Stimulated activated CD4-positive, alpha-beta T cell treated with anti-CD3 and anti-CD28 coated beads, TNF-alpha, amount 100 ng/mL, for 1 hour (primary cell): ENCODE measurements at places on chromosomes 11 and 22.

DNA sequence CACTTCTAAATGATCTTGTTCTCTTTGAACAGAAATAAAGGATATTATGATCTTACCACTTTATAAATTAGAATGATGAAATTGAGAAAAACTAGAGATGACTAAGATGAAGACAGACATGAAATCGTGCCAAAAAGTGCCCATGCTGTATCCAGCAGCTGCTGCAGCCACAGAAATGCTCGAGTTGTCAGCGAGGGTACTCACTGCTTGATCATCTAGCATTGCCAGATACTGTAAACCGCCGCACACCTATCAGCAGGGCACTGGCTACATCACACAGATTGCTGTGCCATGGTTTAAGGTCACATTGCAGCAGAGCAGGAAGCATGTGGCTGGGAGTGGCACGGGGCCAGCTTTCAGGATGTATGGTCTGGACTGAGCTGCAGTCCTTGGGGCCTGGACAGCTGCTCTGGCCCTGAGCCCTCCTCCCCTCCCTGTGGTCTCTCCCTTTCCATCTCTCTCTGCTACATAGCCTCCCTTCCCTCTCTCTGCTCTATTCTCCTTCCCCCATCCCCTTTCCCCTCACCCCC is 51.0 kb upstream of the SEPTIN5 start:
- no peak for DNase-seq

- no peak for DNase-seq
These were observed 50.1 kb upstream of the PHOX2A start for GRCh38 chr11:72293910-72294615.

DNA sequence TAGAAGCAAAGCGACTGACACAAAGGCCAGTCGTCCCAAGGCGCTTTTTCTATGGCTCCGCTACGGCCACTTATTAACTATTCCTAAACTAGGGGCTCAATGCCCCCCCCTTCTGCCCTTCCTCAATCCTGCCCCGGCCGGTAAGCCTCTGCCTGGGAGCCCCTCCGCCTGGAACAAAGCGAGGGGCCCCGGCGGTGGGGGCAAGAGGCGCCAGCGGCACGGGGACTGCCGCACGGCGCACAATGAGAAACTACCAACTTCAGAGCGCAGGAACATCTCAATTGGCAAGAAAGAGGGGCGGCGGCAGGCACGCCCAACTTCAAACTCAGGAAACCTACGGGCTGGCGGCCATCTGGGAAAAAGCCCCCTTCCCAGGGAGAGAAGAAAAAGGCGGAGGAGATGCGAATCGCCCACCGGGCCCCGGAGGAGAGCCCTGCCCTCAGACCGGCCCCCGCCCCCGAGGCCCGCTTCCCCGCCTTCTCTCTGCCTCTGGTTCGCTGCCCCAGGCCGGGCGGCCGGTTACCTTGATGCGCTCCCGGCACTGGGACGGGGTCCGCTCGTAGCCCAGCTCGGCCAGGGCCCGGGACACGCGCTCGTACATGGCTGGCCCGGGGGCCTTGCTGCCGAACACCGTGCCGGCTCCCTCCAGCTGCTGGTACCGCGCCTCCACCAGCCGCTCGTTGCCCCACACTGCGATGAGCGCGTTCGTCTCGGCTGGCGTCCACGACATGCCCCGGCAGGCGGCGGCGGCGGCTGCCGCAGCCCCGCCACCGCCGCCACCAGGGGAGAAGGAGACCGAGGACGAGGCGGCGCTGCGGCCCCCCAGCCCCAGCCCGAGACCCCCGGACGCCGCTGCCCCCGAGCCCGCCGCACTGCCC is 619 bp downstream of the MSANTD2 start:
- DNase-seq, result no peak

GRCh38 chr11:63504933-63505586 is 824 bp upstream of the LGALS12 start:
- no peak for DNase-seq

DNA sequence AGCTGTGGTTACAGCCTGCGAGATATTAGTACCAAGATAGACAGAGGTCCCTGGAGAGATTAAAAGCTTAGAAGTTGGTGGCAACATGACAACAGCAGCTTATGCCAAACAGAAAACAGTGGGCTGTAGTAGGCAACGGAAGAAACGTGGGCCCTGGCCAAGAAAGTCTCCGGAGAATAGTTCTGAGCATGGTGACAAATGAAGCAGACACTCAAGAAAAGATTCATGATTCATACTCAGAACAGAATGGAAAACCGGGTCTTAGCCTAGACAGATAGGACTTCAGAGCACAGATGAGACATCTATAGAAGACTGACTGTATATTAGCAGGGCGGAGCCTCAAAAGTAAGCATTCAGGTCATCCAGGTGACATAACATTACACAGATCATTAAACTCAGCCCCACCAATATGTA is 727.4 kb downstream of the ETS1 start:
- DNase-seq, result no peak

DNA sequence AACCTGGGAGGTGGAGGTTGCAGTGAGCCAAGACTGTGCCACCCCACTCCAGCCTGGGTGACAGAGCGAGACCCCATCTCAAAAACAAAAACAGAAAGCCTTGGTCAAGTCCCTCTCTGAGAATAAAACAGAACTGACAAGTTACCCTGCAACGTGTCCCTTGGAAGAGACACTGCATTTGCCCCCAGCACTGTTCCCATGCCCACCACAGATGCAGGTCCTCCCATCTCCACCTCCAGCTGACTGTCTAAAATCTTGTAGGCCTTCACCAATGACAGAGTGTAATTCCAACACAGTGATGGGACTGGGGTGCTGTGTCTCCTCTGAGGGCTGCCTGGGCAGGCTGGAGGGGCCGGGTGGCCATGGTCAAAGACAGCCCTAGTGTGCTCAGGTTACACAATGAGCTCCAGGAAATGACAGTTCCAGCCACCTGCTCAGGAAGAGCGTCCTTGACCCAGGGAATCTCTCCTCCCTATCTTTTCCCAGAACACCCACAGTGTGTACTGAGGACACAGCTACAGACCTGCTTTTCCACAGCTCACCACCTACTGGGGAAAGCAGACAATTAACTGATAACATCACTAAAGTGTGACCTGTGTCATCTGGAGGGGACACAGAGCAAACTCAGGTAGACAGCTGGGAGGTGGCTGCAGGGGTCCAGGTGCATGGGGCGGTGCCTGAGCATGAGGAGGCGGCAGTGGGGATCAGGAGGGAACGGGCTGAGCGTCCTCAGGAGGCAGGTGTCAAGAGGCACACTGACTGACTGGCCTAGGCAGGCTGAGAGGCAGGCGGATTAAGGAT is 56.4 kb downstream of the ARFGAP3 start:
- no peak for DNase-seq

GRCh38 chr11:130514316-130514715 is 65.9 kb downstream of the ADAMTS15 start:
- DNase-seq, result no peak

DNA sequence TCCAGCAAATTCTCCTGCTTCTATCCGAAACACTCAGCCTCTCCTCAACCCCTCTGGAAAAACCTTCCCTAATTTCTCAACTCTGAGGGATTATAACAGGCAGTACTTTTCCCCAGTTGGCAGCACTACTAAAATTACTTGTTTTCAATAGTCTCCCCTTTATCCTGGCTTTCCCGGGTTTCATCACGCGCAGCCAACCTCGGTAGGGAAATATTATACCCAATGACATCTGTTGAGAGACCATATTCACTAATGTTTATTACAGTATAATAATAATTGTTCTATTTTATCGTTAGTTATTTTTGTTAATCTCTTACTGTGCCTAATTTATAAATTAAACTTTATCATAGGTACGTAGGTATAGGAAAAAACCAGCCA is 330 bp upstream of the POLD3 start:
- DNase-seq, result no peak

DNA sequence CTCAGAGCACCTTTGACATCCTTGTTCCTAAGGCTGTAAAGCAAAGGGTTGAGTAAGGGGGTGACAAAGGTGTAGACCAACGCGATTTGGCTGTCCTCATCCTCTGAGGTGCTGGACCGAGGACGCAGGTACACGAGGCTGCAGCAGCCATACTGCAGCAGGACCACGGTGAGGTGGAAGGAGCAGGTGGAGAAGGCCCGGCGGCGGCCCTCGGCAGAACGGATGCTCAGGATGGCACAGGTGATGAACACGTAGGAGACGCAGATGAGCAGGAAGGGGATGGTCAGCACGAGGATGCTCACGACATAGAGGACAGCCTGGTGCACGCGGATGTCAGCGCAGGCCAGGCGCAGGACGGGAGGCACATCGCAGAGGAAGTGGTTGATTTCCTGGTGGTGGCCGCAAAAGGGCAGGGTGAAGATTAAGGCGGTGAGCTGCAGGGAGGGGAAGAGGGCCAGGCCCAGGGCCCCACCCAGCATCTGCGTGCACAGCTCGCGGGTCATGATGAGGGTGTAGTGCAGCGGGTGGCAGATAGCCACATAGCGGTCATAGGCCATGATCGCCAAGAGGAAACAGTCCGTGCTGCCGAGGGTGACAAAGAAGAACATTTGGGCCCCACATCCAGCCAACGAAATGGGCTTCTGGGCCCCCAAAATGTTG is 632 bp downstream of the OR10Q1 start:
- no peak for DNase-seq

DNA sequence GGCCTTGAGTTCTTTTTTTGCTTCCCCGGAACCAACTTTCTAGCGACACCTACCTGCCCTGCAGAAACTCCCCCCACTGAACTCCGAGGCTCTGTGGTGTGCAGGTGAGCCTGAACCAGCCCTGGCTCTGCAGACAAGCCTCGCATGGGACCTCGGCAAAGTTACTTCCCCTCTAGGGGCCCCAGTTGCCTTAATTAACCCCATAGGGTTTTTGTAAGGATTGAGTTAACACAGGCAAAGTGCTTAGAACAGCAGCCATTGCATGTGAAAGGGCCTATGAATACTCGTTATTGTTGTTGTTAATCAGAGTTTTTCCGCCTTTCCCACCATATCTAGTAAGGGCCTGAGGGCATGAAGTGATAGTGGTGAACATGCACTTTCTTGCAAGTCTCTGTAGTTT is 12.6 kb upstream of the SYT13 start:
- DNase-seq, result no peak

GRCh38 chr11:66316849-66317251 is at the start of gene CD248:
CD248 (minus strand) TSS chr11:66317044; CDS start chr11:66317027, 17 bp downstream.
- no peak for DNase-seq

- DNase-seq, result no peak
These were observed 584.0 kb upstream of the RAG2 start for GRCh38 chr11:37182031-37182430.

DNA sequence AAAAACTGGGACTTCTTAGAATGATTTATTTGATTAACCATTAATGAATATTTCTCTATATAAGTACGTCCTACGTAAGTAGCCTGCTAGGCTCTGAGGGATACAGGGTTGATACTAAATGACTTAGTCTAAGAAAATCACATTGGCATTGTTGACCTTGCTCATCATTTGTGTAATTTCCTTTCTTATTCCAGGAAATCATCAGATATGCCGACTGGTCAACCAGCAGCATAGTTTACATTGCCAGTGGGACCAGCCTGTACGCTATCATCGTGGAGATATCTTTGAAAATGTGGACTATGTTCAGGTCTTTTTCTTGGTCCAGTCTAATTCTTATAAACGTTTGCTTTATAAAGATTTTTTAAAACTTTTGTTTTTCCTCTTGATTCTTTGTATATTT is 42.5 kb downstream of the TTC17 start:
- DNase-seq, result no peak

- DNase-seq, result no peak
These were observed 8.9 kb upstream of the TMEM9B start for GRCh38 chr11:8973121-8973520.

DNA sequence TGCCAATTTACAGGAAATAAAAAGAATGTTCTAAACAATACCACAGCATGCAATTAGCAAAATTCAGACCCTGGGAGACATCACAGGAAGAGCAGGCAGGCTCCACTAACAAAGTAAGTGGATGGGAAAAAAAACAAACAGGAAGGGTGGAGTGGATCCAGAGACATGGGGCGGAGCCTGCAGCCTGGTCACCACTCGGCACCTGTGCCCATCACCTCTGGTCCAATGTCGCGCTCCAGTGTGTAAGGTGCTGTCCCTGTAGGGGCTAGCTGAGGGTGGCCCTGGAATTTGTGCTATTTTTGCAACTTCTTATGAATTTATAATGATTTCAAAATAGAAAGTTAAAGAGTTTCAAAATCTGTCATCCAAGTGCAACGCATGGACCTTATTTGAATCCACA is 11.0 kb upstream of the MOB2 start:
- no peak for DNase-seq

DNA sequence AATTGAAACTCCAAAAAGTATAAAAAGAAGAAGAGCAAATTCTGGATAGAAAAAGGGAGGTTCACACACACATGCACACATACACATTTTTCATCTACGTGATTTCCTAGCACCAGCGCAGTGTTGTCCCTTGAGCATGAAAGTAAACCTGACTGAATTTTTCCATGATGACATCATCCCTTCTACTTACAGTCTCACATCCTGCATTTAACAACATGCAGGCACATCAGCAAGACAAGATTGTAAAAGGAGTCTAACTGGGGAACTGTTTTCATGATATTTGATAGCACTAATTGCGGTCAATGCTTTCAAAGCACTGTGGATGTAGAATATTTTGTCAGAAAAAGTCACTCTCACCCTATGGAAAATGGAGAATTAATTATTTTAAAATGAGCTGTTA is 36.6 kb downstream of the GAS2 start:
- no peak for DNase-seq

GRCh38 chr22:30186041-30186440 is 60.5 kb downstream of the LIF start:
- no peak for DNase-seq

- DNase-seq, result no peak
These were observed 5.0 kb downstream of the BSCL2 start for GRCh38 chr11:62702246-62702645.

DNA sequence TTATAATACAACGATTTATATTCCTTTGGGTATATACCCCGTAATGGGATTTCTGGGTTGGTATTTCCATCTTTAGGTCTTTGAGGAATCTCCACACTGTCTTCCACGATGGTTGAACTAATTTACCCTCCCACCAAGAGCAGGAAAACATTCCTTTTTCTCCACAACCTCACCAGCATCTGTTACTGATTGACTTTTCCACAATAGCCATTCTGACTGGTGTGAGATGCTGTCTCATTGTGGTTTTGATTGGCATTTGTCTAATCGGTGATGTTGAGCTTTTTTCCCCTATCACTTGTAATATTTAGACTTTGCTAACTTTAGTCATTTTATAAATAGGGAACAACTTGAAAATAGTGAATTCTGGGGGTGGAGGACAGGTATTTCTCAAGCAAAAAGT is 58.1 kb downstream of the PPFIA1 start:
- no peak for DNase-seq

DNA sequence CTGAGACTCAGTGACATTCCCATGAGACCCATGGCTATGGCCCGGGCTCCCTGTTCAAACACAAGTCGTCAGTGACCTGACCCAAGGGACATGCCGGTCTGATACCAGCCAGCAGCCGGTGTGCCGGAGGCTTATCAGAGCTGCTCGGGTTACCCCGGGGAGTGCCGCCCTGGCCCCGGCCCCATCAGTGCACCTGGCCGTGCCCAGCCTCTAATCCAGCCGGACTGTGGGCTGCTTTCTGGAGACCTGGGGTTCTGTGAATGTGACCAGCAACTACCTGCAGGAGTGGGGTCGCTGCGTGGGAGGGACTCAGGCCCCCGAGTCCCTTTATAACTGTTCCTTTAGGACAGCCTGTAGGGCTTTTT is 52.7 kb downstream of the LINC01488 start:
- no peak for DNase-seq
